ENCODE measurements at places on chromosomes 3 and 15. TPM values are rescaled to one million over a fixed set of nuclear protein-coding genes. Genes with fewer than 3 reads are reported as not detected.

CELF6 gene
- total RNA-seq: 0.27 TPM

TICRR gene
- total RNA-seq: 17.6 TPM

ANKDD1A gene
- total RNA-seq: 1.3 TPM

CCR9 gene
- not detected for total RNA-seq

ARGFX gene
- not detected for total RNA-seq

CSTA gene
- total RNA-seq: not detected

CADM2 gene
- total RNA-seq: not detected
